Foreskin keratinocyte (primary cell): ENCODE measurements at places on chromosomes 11 and 22. TPM values are rescaled to one million over a fixed set of nuclear protein-coding genes. Genes with fewer than 3 reads are reported as not detected.

Gene TMEM191C
- total RNA-seq = 0.46 and 1.2 TPM in 2 replicates

Gene SCN3B
- total RNA-seq = 0.04 TPM in 1 of 2 replicates, not detected in the other

Gene ADORA2A
- total RNA-seq = 0.25 and 0.44 TPM in 2 replicates

Gene KRTAP5-7
- not detected in 2 replicates for total RNA-seq

Gene TTC28
- total RNA-seq = 4.7 and 5.3 TPM in 2 replicates

Gene FAM180B
- total RNA-seq = not detected in 2 replicates

Gene PRG3
- not detected in 2 replicates for total RNA-seq

Gene PHLDA2
- 36.9 and 52.6 TPM in 2 replicates for total RNA-seq

Gene ATL3
- total RNA-seq = 43.0 and 50.4 TPM in 2 replicates

Gene CCDC15
- 4.8 and 5.7 TPM in 2 replicates for total RNA-seq

Gene PACSIN3
- 67.9 and 71.4 TPM in 2 replicates for total RNA-seq
